ENCODE measurements at places on chromosomes 5 and 9.

GRCh38 chr5:138653502-138653901, 78.3 kb upstream of the HSPA9 start:
- peak; percentile 30 for DNase-seq

- no peak for DNase-seq
These were observed 289.2 kb downstream of the ZSWIM6 start for GRCh38 chr5:61621202-61621650.

- DNase-seq = no peak
These were observed 50.7 kb downstream of the KLF9 start for GRCh38 chr9:70363760-70364159.

DNA sequence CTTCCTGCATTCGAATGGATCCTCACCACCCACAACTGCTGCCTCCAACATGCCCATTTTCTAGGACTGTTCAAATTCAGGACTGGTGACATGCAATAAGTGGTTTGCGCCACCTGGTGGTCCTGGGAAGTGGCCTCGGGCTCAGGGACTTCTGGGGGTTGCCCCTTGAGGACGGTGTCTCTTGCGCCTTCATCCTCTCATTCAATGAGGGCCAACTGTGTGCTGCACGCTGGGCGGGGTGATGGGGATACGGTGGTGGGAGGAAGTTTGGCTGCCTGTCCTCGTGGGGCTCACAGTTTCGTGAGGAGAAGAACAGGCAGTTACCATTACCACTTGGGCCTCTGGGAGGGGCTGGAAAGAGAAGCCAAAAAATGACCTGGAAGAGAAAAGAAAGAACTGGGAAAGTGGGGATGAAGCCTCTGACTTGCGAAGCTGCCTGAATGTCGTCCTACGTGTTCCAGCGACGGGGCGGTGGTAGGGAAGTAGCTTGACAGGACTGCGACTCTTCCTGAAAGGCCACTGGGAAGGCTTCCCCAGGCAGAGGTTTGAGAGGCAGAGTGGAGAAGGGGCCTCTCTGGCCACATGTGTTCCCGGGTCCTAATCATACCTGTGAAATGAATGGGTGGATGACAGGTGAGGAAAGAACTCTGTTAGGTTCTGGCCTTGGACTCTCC, 49.0 kb downstream of the PSD2 start:
- DNase-seq = peak; percentile 88

- no peak for DNase-seq
These were observed 1.7 kb downstream of the SH3PXD2B start for GRCh38 chr5:172452398-172453205.

DNA sequence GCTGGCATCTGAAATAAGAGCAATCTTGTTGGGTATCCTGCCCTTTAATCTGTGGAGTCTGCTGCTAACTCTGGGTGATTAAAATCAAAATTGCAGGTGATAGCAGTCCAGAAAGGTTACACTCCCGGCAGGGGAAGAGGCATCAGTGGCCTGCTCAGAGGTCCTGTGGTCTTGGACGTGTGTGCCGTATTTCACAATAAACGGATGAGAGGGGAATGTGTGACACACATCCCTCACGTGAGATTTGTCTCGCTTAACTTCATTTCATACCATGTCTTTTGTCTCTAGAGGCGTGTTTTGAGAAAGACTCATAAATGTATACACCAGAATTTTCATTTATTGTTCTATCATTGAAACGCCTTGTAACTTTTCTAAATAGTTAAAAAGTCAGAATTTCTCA, 36.6 kb downstream of the FAM240B start:
- no peak for DNase-seq

- DNase-seq = no peak
These were observed 250.7 kb upstream of the PTPRD start for GRCh38 chr9:10863476-10863875.

DNA sequence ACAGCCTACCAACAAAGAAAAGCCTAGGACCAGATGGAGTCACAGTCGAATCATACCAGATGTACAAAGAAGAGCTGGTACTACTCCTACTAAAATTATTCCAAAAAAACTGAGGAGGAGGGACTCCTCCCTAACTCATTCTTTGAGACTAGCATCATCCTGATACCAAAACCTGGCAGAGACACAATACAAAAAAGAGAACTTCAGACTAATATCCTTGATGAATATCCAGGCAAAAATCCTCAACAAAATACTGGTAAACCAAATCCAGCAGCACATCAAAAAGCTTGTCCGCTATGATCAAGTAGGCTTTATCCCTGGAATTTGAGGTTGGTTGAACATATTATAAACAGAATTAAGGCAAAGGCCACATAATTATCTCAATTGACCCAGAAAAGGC, 900.4 kb upstream of the ARRDC3 start:
- no peak for DNase-seq

DNA sequence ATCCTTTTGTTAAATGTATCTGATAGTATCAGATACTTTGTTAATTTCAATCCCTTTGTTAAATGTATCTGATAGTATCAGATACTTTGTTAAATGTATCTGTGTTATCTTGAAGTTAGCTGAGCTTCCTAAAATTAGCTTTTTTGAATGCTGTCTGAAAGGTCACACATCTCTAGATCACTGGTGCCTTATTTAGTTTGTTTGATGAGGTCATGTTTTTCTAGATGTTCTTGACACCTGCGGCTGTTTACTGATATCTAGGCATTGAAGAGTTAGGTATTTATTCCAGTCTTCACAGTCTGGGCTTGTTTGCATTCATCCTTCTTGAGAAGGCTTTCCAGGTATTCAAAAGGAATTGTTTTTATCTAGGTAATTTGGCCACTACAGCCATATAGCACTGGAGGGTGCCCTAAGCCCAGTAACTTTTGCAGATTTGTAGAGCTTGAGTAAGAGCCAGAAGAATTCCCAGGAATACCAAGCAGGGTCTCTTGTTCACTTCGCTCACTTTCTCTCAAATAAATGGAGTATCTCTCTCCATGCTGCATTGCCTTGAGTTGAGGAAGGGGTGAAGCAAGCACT, 435.4 kb upstream of the GRAMD2B start:
- DNase-seq = no peak

- DNase-seq = peak; percentile 97
These were observed 286.6 kb downstream of the CRB2 start for GRCh38 chr9:123642291-123643278.

- DNase-seq = no peak
These were observed 25.7 kb downstream of the WWC1 start for GRCh38 chr5:168317096-168317520.

GRCh38 chr9:114491430-114492003, 13.8 kb downstream of the WHRN start:
- DNase-seq = no peak

GRCh38 chr5:178417391-178417811, 172.8 kb downstream of the COL23A1 start:
- no peak for DNase-seq

DNA sequence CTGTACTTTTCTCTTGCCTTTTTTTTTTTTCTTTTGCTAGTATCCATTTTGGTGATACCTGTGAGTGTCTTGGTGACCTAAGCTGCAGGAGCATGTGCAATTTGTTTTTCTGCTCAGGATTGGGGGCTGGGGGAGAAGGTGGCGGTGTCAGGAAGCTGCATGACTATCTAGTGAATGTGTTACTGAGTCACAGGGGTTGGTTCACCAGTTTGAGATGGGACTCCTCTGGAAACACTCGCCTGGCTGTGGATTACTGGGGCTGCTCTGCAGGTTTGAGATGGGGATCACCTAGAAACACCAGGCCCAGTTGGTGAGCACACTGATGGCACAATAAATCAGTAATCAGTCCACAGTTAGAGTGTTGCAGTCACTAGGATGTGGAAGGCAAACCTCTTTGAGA, 447.9 kb downstream of the SPATA31D1 start:
- DNase-seq = no peak

DNA sequence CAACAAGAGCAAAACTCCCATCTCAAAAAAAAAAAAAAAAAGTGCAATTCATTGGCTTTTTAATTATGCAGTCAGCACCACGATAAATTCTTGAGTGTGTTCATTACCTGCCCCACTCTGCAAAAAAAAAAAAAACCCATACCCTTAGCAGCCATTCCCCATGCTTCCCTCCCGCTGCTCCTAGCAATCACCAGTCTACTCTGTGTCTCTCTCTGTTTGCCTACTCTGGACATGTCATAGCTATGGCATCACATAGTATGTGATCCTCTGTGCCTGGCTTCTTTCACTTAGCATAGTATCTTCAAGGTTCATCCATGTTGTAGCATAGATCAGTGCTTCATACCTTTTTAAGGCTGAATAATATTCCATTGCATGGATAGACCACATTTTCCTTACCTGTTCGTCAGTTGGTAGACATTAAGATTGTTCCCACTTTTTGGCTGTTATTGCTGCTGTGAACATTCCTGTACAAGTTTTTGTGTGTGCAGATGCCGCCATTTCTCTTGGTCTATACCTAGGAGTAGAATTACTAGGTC, 7.0 kb upstream of the PRR7 start:
- DNase-seq = no peak

- DNase-seq = no peak
These were observed 3.8 kb downstream of the ZNF618 start for GRCh38 chr9:113879911-113880310.

DNA sequence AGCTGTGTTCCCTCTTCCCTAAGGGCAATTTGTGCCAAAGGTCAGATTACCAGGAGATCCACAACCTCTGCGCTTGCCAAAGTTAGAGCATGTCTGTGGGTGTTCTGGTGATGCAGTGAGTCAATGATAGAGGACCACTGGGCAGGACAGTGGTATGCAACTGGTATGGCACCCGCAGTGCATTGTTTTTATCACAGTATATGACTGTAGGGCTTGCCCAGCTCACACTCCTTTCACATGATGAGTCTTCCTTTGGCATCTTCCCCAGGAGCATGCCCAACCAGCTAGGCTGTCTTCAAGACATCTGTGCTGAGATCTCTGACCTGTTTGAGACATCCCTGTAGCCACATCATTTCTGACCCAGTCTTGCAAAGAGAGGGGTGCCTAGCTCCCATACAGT, 1650.0 kb upstream of the CDH6 start:
- DNase-seq = no peak

DNA sequence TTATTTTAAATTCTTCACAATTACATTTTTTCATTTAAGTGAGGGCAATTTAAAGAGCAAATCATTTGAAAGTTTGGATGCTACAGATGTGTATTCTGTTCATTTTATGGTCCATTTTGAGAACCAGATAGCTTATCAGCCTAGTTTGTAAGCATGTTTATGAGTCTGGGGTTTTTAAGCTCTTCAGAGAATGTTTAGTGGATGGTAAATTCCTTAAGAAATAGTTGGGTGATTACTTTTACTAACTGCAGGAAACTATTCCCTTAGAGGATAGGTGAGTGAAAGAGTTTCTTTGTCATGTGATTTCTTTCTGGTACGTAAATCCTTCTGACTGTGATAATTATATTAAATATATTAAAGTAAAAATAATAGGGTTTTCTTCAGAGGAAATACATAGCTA, 17.6 kb downstream of the RASGRF2 start:
- no peak for DNase-seq

GRCh38 chr9:114021578-114021977, 56.5 kb downstream of the AMBP start:
- no peak for DNase-seq

DNA sequence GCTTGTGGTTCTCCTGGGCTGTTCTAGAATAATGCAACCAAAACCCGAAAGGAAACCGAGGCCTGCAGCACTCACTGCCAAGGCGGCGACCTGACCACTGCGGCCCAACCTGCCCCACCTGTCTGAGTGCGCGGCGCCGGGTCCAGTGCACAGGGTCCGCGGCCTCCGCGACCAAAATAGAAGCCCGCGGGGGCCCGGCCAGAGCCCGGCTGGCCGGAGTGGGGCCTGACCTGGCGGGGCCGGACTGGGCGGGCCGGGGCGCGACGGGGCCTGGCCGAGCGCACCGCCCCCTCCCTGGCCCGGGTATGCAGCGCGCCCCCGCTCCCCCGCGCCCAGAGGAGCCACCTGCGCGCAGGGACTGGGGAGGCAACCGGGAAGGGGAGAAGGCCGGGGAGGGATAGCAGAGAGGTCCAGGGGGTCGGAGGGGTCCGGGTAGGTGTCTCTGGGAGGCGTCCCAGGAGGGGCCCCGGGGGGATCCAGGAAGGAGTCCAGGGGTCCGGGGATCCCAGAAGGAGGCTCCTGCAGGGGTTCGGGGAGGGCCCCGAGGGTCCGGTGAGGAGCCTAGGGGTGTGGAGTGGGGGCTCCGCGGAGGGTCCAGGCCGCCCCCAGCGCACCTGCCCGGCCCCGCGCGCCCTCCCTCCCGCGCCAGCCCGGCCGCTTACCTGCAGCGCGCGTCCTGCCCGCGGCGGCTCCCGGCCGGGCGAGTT, 503 bp downstream of the SEMA4D start:
- peak; percentile 18 for DNase-seq

Measured in NCI-H82 (cell line).